Inflammatory macrophage treated with lipopolysaccharide for 1 hour (primary cell): ENCODE measurements at places on chromosomes 1 and 21.

- DNase-seq: no peak
Measured at GRCh38 chr1:175888996-175889395, 145.6 kb upstream of the TNR start.

DNA sequence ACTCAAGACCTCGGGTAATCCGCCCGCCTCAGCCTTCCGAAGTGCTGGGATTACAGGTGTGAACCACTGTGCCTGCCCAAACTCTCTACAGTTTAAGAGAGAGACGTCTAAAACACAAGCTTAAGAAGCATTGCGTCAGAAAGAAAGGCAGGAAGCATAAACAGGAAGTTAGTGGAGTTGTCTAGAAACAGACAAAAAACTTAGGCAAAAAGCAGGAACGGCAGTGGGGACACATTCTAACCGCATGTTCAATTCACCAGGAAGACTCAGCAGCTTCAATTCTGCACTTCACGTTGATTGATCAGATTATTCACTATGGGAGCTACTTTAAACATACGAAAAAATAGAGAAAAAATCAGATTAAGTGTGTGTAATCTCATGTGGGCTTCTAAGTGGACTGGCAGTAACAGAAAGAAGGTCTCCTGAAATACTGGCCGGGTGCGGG, 7.4 kb downstream of the CFAP74 start:
- peak; percentile 68 for DNase-seq

- peak; percentile 37 for DNase-seq
Measured at GRCh38 chr1:22229379-22229778, 86.5 kb upstream of the WNT4 start.

GRCh38 chr1:12811409-12811784, 19.8 kb downstream of the PRAMEF11 start:
- DNase-seq: no peak

- no peak for DNase-seq
Measured at GRCh38 chr1:114735479-114735878, 18.9 kb upstream of the NRAS start.

DNA sequence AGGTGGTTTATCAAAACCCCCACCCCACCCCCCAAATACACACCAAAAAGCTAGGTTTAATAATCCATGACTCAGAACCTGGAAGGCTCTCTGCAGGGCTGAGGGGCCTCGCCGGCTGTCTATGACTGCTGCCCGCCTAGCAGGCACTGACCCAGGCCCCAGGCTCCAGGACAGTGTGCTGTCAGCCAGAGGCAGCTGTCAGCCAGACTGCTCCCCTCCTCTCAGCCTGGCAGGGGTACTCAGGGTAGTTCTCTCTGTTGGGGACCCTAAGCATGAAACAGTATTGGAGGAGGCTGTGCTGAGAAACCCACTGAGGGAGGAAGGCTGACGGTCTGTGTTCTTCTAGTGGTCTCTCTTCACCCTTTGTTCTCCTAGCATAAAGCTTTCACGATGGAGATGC, 90.3 kb downstream of the CCDC185 start:
- DNase-seq: no peak

- peak; percentile 52 for DNase-seq
Measured at GRCh38 chr1:176206006-176206960, 803 bp downstream of the COP1 start.

- no peak for DNase-seq
Measured at GRCh38 chr1:33397994-33398393, 32.9 kb downstream of the PHC2 start.

- DNase-seq: no peak
Measured at GRCh38 chr1:67918067-67918466, 84.8 kb upstream of the GNG12 start.

- DNase-seq: peak; percentile 13
Measured at GRCh38 chr21:45640001-45640887, 3.3 kb upstream of the PCBP3 start.

- DNase-seq: no peak
Measured at GRCh38 chr1:42206164-42206563, 41.6 kb upstream of the GUCA2A start.

- no peak for DNase-seq
Measured at GRCh38 chr1:71027991-71028390, 19.6 kb downstream of the PTGER3 start.

DNA sequence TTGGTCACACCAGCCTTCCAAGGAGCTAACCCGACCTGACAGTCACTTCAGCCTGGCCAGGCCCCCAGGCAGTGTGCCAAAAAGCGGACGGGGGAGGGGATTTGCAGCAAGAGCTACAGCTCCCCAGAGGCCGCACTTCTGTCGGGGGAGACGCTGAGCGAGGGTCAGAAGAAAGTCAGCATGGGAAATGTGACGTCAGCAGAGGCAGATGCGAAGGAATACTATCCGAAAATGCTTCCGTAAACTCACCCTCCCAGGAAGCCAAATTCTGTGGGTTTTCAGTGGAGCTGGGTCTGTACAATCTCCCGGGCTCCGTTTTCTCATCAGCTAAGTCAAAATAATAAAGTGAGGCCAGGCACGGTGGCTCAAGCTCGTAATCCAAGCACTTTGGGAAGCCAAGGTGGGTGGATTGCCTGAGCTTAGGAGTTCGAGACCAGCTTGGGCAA, 28.5 kb upstream of the ECE1 start:
- DNase-seq: no peak

- DNase-seq: no peak
Measured at GRCh38 chr1:7198664-7199063, 413.4 kb downstream of the CAMTA1 start.

DNA sequence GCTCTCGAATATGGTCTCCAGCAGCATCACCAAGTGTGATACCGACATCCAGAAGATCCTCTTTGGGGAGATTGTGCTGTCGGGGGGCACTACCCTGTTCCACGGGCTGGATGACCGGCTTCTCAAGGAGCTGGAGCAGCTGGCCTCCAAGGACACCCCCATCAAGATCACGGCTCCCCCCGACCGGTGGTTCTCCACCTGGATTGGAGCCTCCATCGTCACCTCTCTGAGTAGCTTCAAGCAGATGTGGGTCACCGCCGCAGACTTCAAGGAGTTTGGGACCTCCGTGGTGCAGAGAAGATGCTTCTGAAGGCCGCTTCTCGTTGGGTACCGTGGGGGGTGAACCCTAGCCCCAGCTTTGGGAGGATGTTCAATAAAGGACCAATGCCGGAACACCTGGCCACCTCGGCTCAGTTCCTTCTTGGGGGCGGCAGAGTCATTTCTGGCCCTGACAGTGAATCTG, 1.3 kb downstream of the ACTRT2 start:
- no peak for DNase-seq

DNA sequence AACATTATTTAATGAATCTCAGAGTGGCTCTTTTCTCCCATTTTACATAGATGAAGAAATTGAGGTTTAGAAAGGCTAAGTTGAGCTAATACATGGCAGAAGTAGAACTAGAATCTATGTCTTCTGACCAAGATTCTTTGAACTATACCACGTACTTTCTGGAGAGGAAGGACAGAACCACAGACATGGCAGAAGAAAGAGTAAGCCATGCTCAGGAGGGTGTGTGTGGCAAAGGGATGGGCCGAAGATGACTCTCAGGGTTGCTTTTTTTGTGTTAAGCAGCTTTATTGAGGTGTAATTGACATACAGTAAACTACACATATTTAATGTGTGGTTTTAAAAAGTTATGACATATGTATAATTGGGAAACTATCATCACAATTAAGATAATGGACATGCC, 69.5 kb downstream of the PEX14 start:
- no peak for DNase-seq

DNA sequence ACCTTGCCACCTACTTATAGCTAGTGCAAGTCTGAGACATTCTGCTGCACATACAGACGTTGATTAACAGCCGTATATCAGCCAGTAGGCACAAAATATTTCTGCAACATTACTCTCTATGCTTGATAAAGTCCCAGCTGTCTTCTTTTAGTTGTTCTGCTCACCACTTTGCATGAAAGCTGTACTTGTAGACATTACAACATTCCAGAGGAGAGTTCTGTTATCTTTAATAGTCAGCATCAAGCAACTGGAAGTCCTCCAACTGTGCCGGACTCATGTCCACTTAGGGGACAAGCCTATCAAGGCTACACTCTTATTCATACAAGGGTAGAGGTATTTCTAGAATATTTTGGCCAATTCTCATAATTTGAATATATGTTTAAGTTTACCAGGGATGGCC, 50.0 kb downstream of the CACHD1 start:
- DNase-seq: no peak

GRCh38 chr1:66730462-66730861, 21.8 kb upstream of the DYNLT5 start:
- no peak for DNase-seq

DNA sequence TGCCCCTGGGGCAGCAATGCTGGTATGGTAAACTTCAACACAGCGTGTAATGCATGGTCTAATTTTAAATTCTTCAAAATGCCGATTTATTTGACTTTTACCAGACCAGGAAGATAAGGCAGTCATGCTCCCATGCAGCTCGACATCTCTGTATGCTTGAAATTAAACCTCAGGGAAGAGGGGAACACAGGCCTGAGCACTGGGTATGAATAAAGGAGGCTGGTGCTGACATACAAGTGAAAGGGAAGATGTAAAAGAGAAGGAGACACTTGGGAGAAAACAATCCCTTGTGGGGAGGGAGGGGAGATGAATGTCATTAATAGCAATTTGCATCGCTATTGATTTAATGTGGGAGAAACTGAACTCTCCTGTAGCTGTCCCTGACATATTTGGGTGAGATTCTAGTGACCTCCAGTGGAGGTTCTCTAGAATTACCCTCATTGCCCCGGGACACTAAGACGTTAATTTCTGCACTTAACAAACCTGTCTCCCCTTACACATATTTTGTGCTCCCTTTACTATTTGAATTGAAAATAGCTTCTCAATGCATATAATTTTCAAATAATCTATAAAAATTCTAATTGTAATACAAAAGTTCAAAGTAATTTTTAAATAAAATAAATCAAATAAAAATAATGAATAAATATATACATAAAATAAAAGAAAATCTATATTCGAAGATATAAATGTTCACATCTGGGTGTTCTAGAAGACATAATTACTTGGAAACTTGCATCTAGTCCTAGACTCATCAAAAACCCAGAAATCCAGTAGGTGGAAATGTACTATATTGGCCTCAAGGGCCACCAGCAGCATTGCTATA, 283.1 kb downstream of the LMX1A start:
- peak; percentile 16 for DNase-seq

DNA sequence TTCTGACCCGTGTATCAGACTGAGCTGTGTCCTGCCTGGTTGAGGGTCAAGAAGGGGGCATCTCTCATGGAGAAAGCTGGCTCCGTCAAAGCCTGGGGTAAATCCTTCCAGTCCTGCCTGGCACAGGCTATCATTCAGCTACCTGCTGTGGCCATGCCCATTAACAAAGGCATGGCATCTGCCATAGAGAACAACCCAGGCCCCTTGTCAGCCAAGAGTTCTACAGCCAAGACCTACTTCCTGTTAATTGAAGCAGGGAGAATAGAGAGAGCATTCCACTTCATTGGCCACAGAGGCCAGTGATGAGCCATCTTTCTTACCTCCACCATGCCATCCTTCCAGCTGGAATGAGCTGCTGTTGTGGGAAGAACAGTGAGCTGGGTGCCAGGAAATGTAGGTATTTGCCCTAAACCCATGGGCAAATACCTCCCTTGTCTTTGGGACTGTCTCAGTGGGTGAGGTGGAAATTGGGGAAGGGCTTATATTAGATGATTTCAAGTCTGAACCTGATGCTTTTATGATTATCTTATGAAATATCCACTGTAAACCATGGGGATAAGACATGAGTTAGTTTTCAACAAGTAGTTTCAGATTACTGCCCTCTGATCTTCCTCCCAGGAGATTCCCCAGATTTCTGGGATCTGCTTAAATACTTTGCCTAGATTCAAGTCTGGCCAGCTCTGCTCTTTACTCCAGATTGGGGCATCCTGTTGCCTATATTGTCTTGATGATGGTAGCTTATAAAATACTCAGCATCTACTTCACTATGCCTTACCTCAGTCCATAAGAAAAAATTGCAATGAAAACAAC, 11.2 kb upstream of the KCNQ4 start:
- no peak for DNase-seq

DNA sequence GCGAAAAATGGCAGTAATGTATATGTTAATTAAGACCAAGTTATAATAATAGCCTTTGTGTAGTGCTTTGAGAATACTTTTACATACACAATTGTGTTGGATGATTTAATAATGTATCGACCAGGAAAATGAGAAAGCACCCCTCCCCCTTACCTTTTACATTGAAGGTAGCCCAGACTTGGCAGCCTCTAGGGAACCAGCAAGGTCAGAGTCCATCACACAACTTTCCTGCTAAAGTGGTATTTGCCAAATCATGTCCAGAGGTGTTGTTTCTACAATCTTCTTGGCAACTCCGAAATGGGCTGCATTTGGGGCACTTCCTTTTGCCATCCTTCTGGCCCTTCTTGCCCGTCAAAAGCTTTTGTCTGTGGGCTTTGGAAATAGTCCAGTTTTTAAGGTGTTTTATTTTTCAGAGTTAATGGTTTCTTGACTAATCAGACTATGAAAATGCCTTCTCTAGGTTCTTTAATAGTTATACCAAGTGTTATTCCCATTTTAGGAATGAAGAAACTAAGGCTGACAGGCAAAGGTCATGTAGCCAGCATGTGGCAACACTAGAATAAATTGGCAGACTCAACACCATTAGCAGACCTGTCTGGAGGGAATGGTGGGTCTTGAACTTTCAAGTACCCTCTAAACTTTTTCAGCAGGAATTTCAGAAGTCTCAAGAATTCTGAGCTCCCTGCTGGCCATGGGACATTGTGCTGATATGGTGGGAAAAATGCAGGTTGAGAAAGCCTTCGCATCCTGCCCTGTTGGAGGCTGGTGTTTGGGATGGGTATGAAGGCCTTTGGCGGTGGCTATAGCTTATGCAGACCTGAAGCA, 6.8 kb downstream of the ATP1A1 start:
- DNase-seq: no peak

- peak; percentile 60 for DNase-seq
Measured at GRCh38 chr1:71572038-71572437, 491.2 kb upstream of the ZRANB2 start.
